ENCODE measurements at places on chromosomes 13 and 19. TPM values are rescaled to one million over a fixed set of nuclear protein-coding genes. Genes with fewer than 3 reads are reported as not detected.

DNA sequence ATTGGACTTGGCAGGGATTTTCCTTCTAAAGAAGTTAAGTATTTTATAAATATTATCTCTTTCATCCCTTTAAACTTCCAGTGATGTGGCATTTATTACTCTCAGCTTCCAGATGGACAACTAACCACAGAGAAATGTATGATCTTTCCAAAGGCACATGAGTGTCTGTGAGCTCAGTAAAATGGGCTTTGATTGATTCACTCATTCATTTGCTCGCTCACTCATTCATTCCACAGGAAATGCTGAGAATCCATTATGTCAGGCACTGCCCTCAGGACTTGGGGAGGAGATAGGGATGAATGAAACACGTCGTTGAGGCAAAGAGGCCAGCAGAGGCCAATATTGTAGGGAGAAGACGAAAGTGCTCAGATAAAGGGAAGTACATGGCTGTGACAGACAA, 359.3 kb downstream of the EFNB2 start:
- DNase-seq = no peak

DNA sequence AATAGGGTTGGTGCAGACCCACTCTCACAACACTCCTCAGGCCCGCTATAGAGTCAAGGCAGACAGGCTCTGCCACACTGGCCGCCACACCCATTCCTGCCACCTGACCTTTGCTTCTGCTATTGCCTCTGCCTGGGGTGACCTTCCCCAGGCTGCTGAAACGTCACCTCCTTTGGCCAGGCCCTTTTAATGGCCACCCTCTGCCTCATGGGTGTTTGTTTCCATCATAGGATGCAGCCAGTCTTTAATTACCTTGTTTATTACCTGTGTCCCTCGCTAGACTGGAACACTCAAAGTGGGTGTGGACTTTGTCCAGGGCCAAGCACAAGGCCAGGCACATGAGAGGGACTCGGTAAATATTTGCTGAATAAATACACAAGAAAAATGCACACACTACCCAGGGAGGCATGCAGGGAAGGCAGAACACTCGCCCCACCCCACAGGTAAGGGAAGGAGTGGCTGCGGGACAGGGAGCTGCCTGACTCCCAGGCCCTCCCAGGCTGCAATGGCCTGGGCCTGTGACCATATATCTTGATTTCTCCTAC, 3.2 kb downstream of the LSM4 start:
- peak; percentile 70 for DNase-seq

GRCh38 chr13:71515744-71516038, 351.3 kb downstream of the DACH1 start:
- no peak for DNase-seq

The LRFN3 gene
- total RNA-seq = 8.6 TPM

The SULT2B1 gene
- total RNA-seq = not detected
